ENCODE measurements at places on chromosomes 1 and 21. TPM values are rescaled to one million over a fixed set of nuclear protein-coding genes. Genes with fewer than 3 reads are reported as not detected.

DNA sequence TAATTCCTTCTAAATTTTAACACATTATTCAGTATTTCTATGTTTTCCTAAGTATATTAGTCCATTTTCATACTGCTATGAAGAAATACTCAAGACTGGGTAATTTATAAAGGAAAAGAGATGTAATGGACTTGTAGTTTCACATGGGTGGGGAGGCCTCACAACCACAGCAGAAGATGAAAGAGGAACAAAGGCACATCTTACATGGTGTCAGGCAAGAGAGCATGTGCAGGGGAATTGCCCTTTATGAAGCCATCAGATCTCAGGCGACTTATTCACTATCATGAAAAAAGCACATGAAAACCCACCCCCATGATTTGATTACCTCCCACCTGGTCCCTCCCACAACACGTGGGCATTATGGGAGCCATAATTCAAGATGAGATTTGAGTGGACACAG lies 15.6 kb downstream of the GBP5 start:
- no peaks in the 10 kb centered on the region for H3K27me3 ChIP-seq
- peaks cover 76% of the 10 kb centered on the region for H3K36me3 ChIP-seq
- peaks cover 36% of the 10 kb centered on the region for H3K4me1 ChIP-seq

DNA sequence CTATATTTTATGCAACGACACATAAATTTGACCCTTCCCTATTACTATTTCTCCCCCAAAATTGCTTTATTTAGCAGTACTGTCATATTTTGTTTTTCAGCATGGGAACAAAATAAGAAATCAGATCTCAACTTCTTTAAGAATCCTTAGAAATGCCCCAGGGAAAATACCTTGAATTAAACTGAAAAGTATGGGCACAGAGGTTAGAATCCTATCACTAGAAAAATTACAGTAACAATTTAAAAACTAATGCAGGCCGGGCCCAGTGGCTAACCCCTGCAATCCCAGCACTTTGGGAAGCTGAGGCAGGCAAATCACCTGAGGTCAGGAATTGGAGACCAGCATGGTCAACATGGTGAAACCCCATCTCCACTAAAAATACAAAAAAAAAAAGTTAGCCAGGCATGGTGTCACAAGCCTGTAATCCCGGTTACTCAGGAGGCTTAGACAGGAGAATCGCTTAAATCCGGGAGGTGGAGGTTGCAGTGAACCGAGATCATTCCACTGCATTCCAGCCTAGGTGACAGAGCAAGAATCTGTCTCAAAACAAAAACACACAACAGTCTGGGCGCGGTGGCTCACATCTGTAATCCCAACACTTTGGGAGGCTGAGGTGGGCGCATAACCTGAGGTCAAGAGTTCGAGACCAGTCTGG lies 51.4 kb downstream of the GNB1 start:
- no peak overlapping the region for H3K27ac ChIP-seq
- H3K4me3 ChIP-seq, result no peak overlapping the region
- peaks cover 10% of the 10 kb centered on the region for H3K36me3 ChIP-seq
- H3K27me3 ChIP-seq, result no peaks in the 10 kb centered on the region

DNA sequence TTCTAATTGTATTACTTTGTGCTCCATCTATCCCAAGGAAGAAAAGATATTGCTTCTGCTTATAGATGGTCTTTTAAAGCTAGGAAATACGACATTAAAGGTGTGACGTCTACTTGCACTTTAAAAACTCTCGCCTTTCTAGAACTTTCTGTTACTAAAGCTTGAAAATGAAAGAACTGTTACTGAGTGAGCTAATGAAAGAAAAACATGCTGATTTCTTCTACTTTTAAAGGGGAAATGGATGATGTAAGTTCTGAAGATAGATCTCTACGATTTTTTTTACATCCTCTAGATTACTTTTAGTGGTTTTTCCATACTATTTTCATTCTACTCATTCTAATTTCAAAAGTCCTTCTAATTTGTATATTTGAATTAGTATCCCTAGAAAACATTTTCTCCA lies 387.5 kb downstream of the USP25 start:
- DNase-seq, result no peak
- no peaks in the 10 kb centered on the region for H3K27me3 ChIP-seq
- no peaks in the 10 kb centered on the region for H3K4me1 ChIP-seq

DNA sequence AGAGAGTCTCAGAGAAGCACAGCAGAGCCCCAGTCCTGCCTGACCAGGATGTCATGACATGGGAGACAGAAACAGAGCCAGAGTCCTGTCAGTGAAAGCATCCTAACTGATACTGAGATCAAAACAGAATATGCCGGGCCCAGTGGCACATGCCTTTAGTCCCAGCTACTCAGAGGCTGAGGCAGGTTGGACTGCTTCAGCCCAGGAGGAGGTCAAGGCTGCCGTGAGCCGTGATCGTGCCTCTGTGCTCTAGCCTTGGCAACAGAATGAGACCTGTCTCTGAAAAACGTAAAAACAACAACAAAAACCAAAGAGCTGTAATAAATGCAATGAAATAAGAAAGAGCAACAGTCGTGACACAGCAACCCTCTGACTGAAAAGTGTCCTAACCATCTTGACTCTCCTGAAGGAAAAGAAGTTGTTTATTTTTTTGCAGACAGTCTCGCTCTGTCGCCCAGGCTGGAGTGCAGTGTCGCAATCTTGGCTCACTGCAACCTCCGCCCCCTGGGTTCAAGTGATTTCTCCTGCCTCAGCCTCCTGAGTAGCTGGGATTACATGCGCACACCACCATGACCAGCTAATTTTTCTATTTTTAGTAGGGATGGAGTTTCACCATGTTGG lies 189.2 kb downstream of the SLC45A1 start:
- no peak overlapping the region for H3K4me3 ChIP-seq
- H3K27ac ChIP-seq, result no peak overlapping the region
- no peaks in the 10 kb centered on the region for H3K27me3 ChIP-seq

DNA sequence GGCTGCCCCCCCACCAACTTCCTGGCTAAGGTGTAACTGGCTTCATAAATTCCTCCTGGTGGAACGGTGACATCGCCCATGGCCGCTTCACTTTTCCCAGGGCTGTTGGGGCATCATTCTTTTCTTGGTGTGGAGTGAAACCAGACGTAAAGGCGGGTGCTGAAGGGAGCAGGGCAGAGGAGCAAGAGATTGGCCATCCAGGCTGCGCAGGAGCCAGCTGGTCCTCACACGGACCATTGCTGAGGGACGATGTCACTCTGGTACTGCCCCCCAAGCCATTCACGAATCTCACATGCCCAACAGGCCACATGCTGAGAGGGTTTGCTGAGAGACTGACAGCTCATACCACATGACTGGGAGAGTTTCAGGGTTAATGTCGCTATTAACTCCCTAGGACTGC lies 10.5 kb upstream of the PKP1 start:
- H3K4me1 ChIP-seq, result no peaks in the 10 kb centered on the region
- no peaks in the 10 kb centered on the region for H3K36me3 ChIP-seq
- no peak for DNase-seq

GRCh38 chr21:29206445-29206844 lies 76.0 kb downstream of the MAP3K7CL start:
- H3K27ac ChIP-seq, result no peak overlapping the region
- DNase-seq, result no peak
- peaks cover 13% of the 10 kb centered on the region for H3K4me1 ChIP-seq
- H3K36me3 ChIP-seq, result peaks cover 2% of the 10 kb centered on the region
- peaks cover 3% of the 10 kb centered on the region for H3K27me3 ChIP-seq
- H3K4me3 ChIP-seq, result no peak overlapping the region

DNA sequence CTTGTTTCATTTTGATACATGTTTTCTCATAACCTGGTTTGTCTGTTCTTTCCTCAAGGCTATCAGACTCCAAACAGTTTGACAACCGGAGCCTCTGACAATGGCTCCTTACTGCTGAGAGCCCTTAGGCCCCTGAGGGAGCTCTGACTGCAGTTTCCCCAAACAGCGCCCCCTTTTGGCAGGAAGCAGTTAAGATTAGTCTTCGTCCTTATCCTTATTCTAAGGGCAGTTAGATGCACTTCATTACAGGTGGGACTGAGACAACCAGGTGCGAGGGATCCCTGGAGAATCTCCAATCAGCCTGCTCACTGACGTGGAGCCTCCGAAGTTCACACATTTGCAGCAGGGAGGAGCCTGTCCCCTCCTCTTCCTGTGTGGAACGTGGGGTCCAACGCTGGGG lies 393.1 kb downstream of the BRINP3 start:
- H3K27me3 ChIP-seq, result no peaks in the 10 kb centered on the region
- no peak for DNase-seq
- no peaks in the 10 kb centered on the region for H3K36me3 ChIP-seq

- DNase-seq, result peak; percentile 78
- H3K4me1 ChIP-seq, result peaks cover 30% of the 10 kb centered on the region
- peak overlapping the region; percentile 93 for H3K4me3 ChIP-seq
- no peaks in the 10 kb centered on the region for H3K27me3 ChIP-seq
- H3K36me3 ChIP-seq, result peaks cover 12% of the 10 kb centered on the region
- peak overlapping the region; percentile 96 for H3K27ac ChIP-seq
Observed at GRCh38 chr1:25820247-25821111, 725 bp downstream of the MTFR1L start.

GRCh38 chr1:216086678-216087077 lies 336.6 kb downstream of the USH2A start:
- no peaks in the 10 kb centered on the region for H3K4me1 ChIP-seq
- H3K27me3 ChIP-seq, result no peaks in the 10 kb centered on the region
- DNase-seq, result no peak
- no peaks in the 10 kb centered on the region for H3K36me3 ChIP-seq
- no peak overlapping the region for H3K27ac ChIP-seq

- no peak overlapping the region for H3K4me3 ChIP-seq
- peaks cover 7% of the 10 kb centered on the region for H3K36me3 ChIP-seq
- H3K27me3 ChIP-seq, result no peaks in the 10 kb centered on the region
- H3K27ac ChIP-seq, result no peak overlapping the region
Observed at GRCh38 chr1:10252508-10252907, 42.1 kb downstream of the KIF1B start.

DNA sequence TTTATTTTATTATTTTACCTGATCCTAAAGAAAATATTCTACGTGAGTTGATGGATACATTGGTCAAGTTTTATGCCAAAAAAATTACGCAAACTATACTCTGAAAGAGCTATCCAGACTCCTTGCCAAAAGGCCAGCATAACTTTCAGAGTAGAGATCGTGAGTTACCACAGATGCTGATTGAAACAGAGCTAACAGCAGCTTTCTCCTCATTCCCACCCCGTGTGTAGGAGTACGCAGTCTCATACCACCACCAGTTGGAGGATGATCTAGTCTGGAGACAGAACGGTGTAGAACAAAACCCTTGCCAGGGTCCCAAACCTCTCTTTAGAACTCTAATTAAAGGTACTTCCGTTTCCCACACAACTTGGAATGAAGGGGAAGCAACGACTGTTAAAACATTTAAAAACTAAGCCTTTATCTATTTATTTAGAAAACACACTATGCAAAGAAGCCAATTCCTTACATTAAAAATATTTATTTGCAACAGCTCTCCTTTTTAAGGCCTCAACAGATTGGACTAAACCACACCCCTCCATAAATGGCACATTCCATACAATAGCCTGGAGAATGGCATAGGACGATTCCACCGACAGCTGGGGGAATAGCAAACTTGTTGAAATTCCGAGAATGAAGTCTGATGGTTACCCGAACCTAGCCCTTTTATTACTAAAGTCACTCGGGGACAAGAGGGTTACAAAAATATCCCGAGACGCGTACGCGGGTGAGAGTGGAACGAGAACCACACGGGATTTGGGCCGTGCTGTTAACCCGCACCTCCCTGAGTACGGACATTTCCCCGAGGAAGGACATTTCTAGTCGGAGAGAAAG lies 1.4 kb downstream of the NUCKS1 start:
- H3K4me1 ChIP-seq, result peaks cover 45% of the 10 kb centered on the region
- H3K27me3 ChIP-seq, result no peaks in the 10 kb centered on the region
- peak overlapping the region; percentile 90 for H3K4me3 ChIP-seq
- no peak for DNase-seq
- peaks cover 10% of the 10 kb centered on the region for H3K36me3 ChIP-seq

DNA sequence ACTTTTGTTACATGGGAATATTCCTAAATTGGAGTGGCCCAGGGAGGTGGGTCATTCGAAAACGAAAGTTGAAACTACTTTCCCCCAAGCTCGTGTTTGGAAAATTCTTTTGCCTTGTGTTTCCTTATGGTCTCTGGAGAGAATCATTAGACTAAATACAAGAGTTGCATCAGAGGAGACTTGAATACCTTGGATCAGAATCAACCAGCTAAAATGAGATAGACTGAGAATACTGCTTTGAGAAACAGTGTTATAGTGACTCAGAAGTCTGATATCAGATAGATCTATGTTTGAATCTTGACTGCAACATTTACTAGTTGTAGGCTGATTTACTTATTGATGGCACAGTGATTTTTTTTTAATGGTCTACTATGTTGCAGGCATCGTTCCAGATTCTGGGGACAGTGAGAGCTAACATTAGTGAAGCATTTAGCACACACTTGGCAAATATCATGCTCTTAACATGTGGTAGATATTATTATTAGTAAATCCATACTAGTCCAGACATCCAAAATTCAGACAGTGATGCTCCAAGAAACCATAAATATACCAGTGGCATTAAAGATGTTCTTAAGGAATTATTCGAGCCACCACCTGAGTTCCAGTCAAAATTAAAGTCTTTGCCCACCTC lies 12.9 kb upstream of the ACTN2 start:
- H3K4me3 ChIP-seq, result no peak overlapping the region
- no peak overlapping the region for H3K27ac ChIP-seq
- H3K4me1 ChIP-seq, result no peaks in the 10 kb centered on the region
- no peak for DNase-seq

GRCh38 chr1:167819849-167820683 lies 93.9 kb downstream of the ADCY10 start:
- peaks cover 13% of the 10 kb centered on the region for H3K4me1 ChIP-seq
- peak overlapping the region; percentile 76 for H3K4me3 ChIP-seq
- DNase-seq, result peak; percentile 51
- H3K27ac ChIP-seq, result no peak overlapping the region
- peaks cover 15% of the 10 kb centered on the region for H3K27me3 ChIP-seq
- peaks cover 4% of the 10 kb centered on the region for H3K36me3 ChIP-seq

DNA sequence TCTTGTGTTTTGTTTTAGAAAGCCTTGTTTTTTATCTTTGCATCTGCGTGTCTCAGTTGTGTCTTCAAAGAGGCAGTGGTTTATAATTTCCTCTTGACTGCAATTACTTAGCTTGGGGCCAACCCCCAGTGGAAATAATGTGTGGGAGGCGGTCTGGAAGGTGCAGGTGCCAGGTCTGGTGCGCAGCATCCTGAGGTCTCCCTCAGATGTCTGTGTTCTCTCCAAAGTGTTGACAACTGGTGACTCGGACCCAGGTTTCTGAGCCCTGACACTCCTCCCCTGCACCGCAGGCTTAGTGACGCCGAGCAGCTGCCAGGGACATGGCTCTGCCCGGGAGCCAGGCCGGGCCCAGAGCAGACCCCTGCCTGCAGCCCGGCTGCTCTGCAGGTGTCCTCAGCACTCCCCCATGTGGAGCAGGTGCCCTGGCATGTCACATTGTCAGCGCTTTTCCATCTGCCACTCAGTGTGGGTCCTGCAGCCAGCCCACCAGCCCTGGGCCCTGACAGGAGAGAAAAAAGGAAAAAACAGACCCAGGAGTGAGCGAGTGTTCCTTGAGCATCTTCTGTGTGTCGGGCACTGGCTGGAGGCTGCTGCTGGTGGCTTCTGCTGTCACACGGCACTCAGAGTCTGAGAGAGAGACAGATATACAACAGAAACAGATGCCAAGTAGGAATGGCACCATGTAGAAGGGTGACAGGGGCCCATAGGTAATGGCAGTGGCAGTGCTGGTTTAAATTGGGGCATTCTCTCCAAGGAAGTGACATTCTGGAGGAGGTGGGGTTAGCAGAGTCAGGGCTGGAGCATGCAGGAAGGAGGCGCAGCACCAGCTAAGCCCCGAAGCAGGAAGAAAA lies 24.8 kb upstream of the SELENON start:
- H3K4me1 ChIP-seq, result peaks cover 35% of the 10 kb centered on the region
- peaks cover 13% of the 10 kb centered on the region for H3K27me3 ChIP-seq
- H3K27ac ChIP-seq, result peak overlapping the region; percentile 76
- peaks cover 29% of the 10 kb centered on the region for H3K36me3 ChIP-seq
- peak overlapping the region; percentile 74 for H3K4me3 ChIP-seq

Gene PPCS
- 52.1 TPM for total RNA-seq

Gene SH3BGR
- total RNA-seq, result 1.4 TPM

Gene ACBD3
- total RNA-seq, result 21.0 TPM

Gene ERRFI1
- 0.94 TPM for total RNA-seq

Gene CLCC1
- total RNA-seq, result 19.3 TPM

Data from activated naive CD8-positive, alpha-beta T cell treated with anti-CD3 and anti-CD28 coated beads, Interleukin-2, amount 10 ng/mL, durations not matched to agents 7 days and 5 days (primary cell).